ENCODE measurements at places on chromosomes 11 and 22.

GRCh38 chr22:45239681-45240051 is 1.0 kb downstream of the KIAA0930 start:
- no peak for DNase-seq

- DNase-seq, result no peak
Measured at GRCh38 chr22:45216133-45217003, 24.3 kb downstream of the KIAA0930 start.

GRCh38 chr22:17074648-17075002 is 10.2 kb upstream of the IL17RA start:
- DNase-seq, result no peak

GRCh38 chr11:18706330-18707243 is 8.0 kb downstream of the TMEM86A start:
- DNase-seq, result peak; percentile 67

DNA sequence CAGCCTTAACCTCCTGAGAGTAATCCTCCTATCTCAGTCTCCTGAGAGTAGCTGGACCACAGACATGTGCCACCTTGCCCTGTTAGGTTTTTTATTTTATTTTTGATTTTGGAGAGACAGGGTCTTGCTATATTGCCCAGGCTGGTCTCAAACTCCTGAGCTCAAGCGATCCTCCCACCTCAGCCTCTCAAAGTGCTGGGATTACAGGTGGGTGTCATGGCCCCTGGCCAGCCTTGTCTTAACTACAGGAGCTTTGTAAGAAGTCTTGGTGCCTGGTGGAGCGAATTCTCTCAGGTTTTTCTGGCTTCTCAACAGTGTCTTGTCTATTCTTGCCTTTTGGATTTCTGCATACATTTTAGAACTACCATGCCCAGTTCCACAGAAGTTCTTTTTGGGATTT is 546.4 kb downstream of the TBC1D22A start:
- no peak for DNase-seq

GRCh38 chr11:57126766-57127400 is 54.9 kb upstream of the LRRC55 start:
- no peak for DNase-seq

DNA sequence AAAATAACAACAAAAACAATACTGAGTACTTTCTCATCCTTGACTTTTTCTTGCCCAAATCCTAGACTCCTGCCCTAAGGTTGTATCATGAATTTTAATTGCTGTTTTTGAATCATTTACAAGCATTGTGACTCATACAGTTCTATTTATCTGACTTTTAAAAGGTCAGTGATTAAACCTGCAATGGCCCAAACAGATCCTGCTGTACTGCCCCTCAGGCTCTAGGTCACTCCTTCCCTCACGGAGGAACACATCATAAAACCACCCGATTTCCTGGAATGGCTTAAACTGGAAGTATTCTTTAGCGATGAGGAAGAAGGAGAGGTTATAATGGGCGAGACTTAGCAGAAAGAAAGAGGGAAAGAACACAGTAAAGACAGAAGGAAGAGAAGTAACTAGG is 12.3 kb downstream of the ARFGAP3 start:
- DNase-seq, result no peak

GRCh38 chr22:33920197-33920540 is at the start of gene LARGE1:
Gene LARGE1, minus strand, starts transcription at chr22:33920476.
- DNase-seq, result no peak

GRCh38 chr11:35623621-35624168 is 5.4 kb downstream of the FJX1 start:
- DNase-seq, result no peak

DNA sequence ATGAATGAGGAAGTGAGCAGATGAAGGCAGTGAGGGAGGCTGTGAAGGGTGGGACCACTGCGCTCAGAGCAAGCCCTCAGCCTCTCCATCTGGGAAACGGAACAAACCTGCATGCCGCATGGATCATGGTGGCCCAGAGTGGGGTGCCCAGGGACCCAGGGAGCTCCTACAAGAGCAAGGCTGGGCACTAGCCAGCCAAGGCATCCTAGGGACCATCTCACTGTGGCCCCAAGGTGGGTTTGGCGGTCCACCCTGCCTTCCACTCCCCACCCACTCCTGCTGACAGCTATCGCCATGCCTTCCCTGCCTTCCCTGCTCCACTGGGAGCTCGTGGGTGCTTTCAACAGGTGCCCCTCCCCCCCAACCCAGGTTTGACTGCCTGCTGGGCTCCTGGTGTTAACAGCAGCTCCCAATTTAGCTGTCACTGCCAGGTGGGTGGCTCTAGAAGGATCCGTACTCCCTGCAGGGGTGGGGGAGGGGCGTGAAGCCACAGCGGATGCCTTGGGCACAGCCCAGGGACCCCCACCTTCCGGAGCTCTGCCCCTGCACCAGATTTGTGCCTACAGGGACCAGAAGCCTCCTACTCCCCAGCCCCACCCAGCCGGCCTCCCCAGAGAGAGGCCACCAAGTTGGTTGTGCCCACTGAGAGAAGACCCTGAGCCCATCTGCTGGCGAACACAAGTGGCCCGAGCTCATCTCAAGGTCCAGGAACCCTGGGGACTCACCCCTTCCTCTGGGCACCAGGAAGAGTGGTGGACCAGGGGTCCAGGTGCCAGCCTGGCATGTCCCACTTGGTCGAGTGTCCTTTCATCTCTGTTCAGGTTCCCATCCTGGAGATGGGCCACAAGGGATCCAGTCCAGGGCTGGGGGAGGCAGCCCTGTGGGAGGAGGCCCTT is 29.7 kb upstream of the PRODH start:
- DNase-seq, result no peak

DNA sequence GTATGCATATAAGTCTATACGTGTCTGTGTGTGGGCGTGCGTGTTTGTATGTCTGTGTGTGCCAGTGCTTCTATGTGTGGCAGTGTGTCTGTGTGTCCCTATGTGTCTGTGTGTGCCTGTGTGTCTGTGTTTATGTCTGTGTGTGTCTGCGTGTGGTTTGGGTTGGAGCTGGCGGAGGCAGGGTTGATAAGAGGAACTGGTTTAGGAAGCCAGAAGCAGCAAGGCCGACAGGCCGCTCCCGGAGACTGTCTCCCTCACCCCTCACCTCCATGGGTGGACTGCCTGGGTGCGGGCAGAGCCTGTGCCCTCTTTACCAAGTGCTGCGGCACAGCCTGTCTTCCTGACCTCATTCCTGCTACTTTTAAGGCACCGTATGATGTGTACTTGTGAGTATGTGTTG is 327.1 kb upstream of the B3GAT1 start:
- no peak for DNase-seq

GRCh38 chr11:111194860-111195568 is 50.5 kb upstream of the POU2AF2 start:
- DNase-seq, result no peak

GRCh38 chr11:74185695-74186094 is 14.6 kb downstream of the PPME1 start:
- no peak for DNase-seq

DNA sequence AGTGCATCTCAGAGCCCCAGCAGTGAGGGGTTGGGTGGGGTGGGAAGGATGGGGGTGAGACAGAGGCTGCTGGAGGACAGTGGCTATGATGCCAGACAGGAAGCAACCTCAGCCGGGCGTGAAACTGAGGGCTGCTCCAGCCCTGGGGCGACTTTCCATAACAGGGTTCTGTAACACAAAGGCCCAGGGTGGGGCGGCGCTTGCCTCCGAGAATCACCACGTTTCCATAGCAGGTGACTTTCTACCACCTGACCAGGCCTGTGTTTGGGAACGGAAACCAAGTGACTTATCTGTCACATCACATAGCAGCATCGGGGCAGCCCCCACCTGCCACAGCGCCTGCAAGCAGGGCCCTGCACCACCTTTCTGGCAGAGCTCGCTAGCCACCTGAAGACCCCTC is 85.8 kb downstream of the TRMU start:
- DNase-seq, result no peak

GRCh38 chr11:124277804-124278203 is 21.6 kb downstream of the OR8G5 start:
- DNase-seq, result no peak

GRCh38 chr11:68673306-68673945 is 10.9 kb upstream of the GAL start:
- DNase-seq, result no peak

- no peak for DNase-seq
Measured at GRCh38 chr11:3022982-3023381, 30.9 kb upstream of the NAP1L4 start.

- DNase-seq, result no peak
Measured at GRCh38 chr11:60872961-60873524, 5.7 kb downstream of the ZP1 start.

GRCh38 chr11:10984250-10984649 is 126.4 kb upstream of the ZBED5 start:
- no peak for DNase-seq

GRCh38 chr11:78220218-78221157 is 31.8 kb downstream of the USP35 start:
- no peak for DNase-seq

- DNase-seq, result no peak
Measured at GRCh38 chr11:3166268-3167142, 1.4 kb upstream of the OSBPL5 start.

DNA sequence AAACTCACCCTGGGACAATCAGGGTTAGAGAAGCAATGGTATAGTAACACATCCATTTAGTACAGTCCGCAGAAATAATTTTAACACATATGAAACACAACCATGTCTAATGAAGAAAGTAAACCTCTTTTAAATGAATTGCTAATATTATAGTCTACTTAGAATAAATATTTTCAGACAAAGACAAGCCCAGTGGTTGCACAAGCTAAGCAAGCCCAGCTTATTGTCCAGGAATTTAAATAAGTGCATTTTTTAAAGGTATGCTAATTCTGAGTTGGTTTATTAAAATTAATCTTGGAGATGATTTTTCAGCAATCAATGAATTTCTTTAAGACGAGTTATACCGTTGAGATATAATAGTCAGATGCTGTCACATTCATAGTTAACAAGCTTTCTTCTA is 118.8 kb upstream of the BLID start:
- no peak for DNase-seq

DNA sequence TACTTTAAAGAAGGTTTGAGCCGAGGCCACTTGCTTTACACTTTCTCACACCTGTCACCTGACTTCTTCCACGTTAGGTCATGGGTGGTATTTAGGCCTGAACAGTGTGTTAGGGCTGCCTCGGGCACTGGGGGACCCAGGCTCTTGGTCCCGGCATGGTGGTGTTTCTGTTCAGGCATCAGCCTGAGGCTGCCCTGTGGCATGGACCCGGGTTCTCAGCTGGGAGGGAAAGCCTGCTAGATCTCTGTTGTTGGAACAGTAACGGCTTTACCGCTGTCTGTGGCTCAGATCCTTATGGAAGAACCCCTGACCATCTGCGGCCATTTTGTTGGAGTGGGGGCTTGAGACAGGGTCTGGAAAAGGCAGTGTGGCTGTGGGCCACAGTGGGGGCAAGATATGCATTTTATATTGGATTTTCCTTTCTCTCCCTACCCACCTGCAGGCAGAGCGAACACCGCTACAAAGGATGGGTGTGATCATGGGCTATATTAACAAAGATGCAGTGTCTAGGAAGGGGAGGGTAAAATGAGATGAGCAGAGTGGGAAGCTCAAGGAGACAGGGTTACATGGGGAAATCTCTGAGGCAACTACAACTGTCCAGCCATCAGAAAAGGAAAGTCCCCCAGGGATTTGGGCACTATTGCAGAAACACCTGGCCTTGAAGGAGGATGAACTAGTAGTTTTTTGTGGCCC is 1.6 kb upstream of the KCNJ11 start:
- DNase-seq, result no peak

DNA sequence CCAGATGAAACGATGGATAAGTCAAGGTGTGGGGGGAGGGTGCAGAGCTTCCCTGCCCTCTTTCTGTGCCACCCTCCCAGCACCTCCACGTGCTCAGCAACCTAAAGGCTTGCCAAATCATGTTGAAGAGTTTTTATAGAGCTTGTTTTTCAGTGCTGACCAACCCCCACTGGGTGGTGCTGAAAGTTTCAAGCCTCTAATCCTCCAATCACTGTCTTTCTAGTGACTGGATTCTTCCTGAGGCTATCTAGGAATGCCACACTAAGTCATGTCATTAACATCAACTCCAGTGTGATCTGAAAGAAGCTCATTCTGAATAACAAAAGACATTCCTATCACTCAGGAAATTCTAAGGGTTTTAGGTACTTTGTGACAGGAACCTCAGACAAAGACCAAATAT is 382.6 kb downstream of the DYNC2H1 start:
- DNase-seq, result no peak

DNA sequence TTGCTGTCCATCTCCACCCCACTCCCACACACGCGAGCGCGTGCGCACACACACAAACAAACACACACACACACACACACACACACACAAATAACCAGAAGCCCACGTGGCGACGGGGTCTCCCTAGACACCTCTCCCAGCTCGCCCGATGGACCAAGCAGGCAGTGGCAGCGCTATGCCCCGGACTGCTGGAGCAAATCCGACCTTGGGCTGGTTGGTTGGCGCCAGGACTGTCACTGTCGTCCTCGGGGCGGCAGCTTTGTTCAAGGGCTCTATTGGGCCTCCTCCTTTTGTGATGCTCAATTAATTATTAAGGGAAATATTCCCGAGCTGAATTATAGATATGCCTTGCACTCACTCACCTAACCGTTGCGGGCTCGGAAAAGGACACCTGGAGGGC is 1.7 kb upstream of the KCNA4 start:
- DNase-seq, result no peak

DNA sequence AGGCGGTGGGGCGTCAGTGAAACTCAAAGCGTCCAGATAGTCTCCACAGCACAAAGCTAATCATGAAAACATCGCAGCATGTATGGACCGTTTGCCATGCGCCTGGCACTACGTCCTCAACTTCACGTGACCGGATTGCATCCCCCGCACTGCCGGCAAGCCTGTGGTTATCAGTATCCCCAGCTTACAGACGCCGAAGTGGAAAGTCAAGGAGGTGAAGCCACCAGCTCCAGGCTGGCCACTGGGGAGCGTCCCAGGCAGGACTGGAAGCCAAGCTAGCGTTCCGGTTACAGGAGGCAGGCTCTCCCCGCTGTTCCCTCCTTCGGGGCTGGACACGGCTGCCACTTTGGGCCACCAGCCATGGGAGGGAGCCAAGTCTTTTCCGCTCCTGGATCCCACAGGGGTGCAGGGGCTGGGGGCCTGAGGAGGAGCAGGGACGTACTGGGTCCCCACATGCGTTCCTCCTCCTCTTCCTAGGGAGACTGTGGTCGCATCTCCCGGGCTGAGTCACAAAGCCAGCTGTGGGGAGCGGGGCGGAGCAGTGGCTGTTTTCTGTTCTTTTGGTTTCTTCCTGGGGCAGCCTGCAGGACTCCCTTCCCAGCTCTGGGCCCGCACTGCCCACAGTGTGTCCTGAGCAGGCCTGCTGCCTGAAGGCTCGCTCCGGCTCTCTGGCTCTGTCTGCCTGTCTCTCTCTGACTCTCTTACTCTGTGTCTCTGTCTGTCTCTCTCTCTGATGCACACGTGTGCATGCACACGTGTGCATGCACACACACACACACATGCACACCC is 4.3 kb upstream of the OSBPL5 start:
- DNase-seq, result no peak
